ENCODE measurements at places on chromosomes 12 and 14.

DNA sequence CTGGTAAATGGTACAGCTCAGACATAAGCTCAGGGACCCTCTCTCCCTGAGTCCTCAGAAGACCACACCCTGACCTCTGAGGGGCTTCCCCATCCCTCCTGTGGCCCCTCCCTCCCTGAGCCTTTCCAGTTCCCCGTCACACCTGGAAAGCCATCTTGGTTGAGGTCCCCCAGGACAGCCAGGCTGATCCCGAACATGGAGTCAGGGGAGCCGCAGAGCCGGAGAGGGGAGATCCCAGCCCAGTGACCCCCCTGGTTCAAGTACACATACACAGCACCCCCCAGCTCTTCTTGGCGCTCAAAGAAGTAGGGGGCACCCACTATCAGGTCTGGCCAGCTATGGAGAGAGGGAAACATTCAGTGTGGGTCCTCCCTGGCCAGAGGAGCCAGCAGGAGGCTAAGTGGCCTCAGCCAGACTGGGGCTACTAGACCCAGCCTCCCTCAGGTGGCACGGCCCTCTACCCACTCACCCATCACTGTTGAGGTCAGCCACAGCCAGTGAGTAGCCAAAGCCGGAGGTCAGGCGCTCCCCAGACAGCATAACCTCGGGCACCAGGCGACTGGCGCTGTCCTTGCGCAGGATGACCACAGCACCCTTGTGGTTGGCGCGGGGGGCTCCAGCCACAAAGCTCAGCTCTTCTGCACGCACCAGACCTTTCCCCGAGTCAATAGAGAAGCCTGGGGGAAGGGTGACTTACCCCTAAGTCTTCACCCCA, 9.3 kb downstream of the ITGA7 start:
- no peak for DNase-seq

DNA sequence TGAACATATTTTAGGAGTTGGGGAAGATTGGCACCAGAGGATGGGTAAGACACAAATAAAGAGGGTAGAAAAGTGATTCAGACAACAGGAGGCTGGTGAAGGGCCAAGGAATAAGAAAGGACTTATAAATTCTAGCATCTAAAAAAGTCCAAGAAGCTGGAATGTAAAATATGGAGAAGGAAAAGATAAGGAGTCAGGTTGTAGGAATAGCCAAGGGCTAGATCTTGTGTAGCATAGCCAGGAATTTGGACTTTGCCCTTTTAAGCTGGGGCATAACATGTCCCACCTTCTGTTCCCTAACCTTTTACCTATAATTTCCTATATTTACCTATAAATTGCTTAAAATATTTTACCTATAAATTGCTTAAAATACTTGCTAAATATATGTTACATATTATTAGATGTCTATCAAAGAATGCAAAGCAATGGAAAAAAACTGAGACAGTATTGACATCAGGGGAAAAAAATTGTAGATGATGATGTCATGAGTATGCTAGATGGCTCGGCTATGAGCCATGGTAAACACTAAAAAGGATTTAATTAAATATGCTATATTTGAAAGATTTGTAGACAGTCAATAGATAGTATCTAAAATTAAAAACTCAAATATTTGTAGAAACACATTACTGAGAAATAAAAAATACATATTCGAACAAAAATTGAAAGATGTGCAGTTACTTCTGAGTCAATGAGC, 99.7 kb upstream of the PLEKHG7 start:
- DNase-seq = no peak

DNA sequence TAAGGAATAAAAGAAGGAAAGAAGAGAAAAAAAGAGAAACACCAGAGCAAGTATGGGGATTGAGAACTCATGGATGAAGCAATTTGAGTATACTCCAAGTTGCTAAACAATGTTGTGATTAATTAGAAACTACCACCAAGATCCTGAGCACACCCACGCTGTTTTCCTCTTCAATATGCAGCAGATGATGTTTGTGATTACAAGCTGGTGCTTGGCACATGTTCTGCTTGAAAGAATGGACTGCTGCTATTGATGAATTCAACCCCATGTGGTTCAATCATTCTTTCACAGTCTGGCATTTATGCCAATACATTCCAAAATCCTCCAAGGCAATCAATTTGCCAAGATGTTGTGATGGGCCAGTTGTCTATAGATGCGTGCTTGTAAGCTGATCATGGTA, 146.8 kb downstream of the SLC2A13 start:
- DNase-seq = no peak

GRCh38 chr14:87066221-87066817, 926.7 kb downstream of the GALC start:
- DNase-seq = no peak

DNA sequence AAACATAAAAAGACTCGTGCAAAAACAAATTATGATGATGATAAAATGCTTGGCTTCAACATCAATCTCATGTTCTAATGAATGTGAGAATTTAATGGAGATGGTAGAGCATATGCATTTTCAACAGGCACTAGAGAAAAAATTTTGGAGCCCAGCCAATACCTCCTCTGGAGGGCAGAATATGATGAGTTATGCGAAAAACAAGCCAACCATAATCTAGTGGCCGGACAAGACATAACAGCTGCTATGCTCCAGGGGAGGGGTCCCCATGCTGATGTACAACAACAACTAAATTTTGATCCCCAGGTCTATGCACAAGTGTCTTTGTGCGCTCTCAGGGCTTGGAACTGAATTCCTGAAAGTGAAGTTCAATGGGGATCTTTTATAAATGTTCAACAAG, 1197.5 kb downstream of the LRFN5 start:
- no peak for DNase-seq

DNA sequence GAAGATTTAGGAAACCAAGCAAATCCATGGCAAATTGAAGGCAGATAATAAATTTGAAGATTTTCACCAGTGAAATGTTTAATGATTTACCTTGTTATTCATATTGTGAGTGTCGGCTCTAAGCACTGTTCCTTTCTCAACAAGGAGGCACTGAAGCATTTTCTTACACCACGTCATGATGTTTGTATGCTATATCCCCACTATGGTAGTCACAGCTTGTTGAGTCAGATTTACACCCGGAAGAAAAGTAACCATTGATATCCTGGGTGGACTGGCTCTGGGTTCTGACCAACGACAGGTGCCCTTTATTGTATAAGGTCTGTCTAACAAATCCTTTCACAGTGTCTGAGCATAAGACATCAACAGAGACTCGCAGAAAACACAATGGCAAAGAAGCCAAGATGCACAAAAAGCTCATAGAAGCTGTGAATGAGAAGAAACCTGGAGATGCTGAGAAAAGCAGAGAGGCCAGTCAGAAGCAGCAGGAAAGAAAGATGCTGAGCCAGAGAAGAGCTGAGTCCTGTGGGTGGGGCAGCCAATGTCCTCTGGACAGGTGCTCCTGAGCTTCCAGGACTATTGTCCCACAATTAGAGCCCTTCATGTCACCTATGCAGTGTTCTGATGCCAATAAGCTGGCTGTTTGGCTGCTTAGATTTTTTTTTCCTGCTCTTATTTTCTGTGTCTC, 49.7 kb upstream of the ARHGAP5 start:
- no peak for DNase-seq

GRCh38 chr14:75454963-75455546, 27.2 kb downstream of the JDP2 start:
- DNase-seq = no peak

- DNase-seq = no peak
Observed at GRCh38 chr12:3222979-3223378, 145.8 kb downstream of the TSPAN9 start.

GRCh38 chr12:113479590-113480335, 8.1 kb upstream of the LHX5 start:
- no peak for DNase-seq

- no peak for DNase-seq
Observed at GRCh38 chr14:22314183-22314820, 274.7 kb downstream of the DAD1 start.

DNA sequence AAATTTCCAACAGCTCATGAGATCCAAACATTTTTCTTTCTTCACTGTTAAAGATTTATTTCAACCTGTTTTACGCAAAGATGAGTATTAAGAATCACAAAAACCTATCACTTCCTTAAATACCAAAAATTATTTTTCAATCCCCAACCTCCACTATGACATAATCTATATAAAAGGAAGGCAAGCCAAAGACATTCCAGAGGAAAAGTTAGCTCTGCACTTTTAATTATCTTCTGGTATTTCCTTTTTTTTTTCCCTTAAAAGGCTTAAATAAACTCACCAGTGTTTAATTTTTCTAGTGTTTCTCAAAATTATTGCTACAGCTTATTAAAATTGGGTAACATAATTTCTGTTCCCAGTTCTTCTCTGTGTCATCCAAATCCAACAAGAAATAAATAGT, 75.9 kb downstream of the BMP4 start:
- no peak for DNase-seq

DNA sequence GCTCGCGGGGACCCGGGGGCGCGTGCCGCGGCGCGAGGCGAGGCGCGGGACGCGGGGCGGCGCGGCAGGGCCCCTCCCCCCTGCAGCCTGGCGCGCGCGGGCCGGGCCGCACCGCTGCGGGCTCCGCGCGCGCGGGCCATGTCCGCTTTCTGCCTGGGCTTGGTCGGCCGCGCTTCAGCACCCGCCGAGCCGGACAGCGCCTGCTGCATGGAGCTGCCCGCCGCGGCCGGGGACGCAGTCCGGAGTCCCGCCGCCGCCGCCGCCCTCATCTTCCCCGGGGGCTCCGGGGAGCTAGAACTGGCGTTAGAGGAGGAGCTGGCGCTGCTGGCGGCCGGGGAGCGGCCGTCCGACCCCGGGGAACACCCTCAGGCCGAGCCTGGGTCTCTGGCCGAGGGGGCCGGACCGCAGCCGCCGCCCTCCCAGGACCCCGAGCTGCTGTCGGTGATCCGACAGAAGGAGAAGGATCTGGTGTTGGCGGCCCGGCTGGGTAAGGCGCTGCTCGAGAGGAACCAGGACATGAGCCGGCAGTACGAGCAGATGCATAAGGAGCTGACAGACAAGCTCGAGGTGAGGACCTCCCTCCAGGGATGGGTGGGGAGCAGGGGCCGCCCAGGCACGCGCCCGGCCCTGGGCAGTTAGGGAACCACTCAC, 820 bp downstream of the BICDL1 start:
- DNase-seq = peak; percentile 52

DNA sequence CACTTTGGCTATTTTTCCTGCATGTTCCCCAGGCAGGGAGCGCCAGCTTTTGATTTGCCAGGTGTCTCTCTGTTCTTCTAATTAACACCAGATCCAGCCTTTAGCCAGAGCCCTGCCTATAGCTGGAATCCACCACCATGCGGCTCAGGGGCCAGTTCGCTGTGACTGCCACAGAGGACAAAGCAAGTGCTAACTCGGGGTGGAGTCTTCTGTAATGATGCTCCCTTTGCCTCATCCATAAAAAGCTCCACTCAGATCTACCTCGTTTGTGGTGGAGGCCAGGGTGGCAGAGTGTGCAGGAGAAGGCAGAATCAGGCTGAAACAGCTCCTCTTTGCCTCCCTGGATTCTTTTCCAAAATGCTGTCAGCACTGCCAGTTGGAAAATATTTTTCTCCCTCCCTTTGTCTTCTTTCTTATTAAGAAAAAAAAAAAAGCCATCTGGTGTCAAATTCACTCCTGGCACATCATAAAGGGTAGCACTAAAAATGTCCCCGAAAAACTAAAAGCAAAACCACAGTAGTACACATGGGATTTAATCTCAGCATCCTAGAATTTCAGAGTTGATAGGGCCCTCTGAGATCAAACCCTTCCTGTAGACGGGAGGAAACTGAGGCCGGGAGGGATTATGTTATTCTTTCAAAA, 18.0 kb upstream of the CTDSP2 start:
- DNase-seq = no peak

DNA sequence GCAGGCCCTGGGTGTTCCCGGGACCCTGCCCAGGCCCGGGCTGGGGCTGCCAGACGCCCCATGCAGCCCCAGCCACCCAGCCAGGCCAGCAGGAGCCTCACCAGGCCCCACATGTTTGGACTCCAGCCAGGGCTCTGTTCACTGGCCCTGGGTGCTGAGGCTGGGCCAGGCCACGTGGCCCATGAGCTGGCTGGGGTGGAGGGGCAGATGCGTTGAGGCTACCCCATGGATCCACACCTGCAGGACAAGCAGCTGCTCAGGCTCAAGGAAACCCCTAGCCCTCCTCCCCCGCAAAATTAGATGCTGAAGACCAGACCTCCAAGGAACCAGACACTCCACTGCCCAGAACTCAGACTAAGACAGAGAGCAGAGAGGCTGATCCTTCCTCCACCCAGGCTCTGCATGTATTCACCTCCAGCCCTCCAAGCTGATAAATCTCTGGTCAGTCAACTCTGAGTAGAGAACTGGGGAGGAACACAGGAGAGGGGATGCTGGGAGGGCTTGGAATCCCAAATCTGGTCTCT, 1.6 kb downstream of the CDH24 start:
- DNase-seq = no peak

DNA sequence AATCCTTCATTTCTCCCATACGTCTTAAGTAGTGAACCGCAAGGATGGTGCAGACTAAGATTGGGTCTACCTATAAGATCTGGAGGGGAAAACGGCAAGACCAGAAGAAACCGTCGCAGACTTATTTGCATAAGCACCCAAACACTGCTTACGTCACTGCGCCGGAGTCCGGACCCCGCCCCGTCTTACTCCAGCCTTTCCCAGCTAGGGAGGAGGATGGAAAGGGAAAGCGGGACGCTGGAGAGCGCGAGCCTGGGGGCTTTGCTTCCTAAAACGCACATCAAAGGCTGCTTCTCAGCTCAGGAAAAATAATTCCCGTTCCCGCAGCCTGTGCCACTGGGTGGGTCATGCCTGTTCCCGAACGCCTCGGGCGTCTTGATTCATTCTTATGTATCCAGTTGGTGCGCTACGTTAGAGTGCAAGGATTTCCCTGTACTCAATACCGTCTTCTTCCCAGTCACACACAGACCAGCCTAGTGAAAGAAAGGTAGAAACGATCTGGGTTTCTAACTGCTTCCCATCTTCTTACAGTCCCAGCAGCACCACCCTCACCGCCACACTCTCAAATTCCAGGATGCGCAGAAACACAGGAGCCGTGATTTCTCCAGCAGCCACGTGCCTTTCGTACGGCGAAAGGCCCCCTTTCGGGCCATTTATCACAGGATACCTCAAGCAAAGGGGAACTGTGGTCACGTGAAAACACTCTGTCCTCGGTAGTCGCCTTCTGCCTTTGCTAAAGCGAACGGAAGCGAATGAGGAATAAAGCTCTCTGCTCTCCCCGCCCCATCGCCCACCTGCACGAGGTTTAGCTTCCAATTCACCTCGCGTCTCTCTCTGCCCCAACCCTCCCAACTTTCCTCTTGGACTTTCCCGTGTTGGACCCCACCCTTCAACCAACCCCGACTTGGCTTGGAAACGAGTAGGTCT, 1.1 kb downstream of the SLC6A15 start:
- no peak for DNase-seq

Data from activated CD4-positive, alpha-beta T cell treated with anti-CD3 and anti-CD28 coated beads for 4 hours (primary cell).